Ovary (tissue), 10 donors: ENCODE measurements at places on chromosomes 2 and 18. TPM values are rescaled to one million over a fixed set of nuclear protein-coding genes. Genes with fewer than 3 reads are reported as not detected.

DNA sequence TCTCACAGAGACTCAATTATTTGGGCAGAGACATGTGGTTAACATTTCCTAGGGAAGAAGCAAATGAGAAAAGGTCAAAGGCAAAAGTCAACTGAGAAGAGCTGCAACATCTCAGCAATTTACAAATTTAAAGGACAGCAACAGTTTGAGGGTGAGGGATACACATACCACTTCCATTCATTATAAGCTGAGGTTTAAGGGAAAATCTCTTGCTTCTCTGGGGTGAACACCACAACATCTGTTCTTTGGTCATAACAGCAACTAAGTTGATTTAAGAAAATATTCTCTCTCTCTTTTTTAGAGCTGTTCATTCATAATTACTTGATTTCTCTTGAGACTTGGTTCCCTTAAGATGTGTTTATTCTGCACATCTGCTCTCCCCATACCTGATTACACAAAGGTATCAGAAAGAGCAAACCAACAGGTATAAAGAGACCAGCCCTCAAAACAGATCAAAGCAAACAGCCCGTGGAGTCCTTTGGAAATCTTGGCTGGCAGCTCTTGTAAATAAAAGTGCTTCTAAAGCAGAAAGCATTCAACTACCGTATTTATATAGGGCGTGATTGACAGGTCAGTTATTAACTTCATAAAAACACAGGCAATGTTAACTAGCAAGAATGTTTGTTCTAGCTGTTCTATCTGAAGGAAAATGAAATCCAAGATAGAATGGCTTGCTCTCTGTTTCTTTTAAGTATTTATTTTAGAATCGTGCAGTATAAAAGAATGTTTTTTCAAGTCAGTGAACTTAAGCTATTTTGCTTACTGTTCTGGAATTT lies 132.8 kb downstream of the THADA start:
- DNase-seq: no peak
- H3K4me3 ChIP-seq: no peak overlapping the region
- H3K27me3 ChIP-seq: no peaks in the 10 kb centered on the region
- no peaks in the 10 kb centered on the region for H3K36me3 ChIP-seq
- H3K4me1 ChIP-seq: peaks cover 23% of the 10 kb centered on the region
- no peak overlapping the region for H3K27ac ChIP-seq

Gene CCDC74A
- total RNA-seq: 81.5 TPM

DNA sequence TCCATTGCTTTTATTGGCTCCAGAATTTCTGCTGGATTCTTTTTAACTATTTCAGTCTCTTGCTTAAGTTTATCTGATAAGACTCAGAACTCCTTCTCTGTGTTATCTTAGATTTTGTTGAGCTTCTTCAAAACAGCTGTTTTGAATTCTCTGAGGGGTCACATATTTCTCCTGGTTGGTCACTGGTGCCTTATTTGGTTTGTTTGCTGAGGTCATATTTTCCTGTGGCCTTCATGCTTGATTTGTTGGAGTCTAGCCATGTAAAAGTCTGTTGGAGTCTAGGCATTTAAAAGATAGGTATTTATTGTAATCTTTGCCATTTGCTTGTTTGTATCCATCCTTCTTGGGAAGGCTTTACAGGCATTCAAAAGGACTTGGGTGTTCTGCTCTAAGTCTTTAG lies 398.7 kb downstream of the DSEL start:
- no peaks in the 10 kb centered on the region for H3K4me1 ChIP-seq
- H3K4me3 ChIP-seq: no peak overlapping the region
- no peaks in the 10 kb centered on the region for H3K27me3 ChIP-seq
- H3K27ac ChIP-seq: no peak overlapping the region
- DNase-seq: no peak

- no peak for DNase-seq
- no peaks in the 10 kb centered on the region for H3K27me3 ChIP-seq
- H3K36me3 ChIP-seq: no peaks in the 10 kb centered on the region
- no peak overlapping the region for H3K27ac ChIP-seq
Measured at GRCh38 chr18:9434122-9434701, 41.1 kb upstream of the RALBP1 start.
